ENCODE measurements at places on chromosomes 4 and X.

DNA sequence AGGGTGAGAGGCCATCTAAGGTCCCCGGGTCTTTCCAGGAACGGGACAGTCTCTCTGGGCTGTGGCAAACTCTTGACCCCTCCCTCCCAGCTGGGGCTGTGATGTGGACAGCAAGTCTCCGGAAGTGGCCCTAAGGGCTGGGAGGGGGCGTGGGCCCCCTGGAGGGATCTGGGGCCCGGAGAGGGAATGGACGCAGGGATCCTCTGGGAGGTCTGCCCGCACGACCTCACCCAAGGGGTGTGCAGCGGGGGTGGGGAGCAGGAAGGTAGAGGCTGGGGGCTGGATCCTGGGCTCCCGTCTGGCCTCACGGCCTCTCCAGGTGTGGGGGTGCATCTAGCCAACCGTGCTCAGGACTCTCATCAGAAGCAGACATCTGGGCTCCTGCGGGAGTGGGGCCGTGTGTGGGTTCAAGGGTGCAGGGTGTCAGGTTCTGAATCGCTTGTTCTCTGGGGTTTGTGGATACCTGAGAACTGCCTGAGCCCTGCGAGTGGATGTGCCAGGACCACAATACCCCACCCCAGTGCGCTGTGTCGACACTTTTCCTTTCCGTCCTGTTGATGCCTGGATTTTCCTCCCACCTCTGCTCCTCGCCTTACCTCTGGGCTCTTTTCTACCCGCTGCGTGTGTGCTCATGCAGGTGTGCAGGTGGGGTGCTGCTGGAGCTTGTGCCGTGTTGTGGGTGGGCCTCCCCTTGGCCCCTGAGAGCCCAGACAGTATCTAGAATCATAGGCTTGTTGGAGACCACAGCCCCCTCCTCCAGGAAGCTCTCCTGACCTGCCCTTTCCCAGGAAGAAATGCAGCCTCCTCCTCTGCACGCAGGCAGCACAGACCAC lies 915 bp downstream of the CPZ start:
- DNase-seq = no peak

- DNase-seq = peak; percentile 60
Observed at GRCh38 chrX:124211312-124211942, 121.0 kb upstream of the TEX13D start.

DNA sequence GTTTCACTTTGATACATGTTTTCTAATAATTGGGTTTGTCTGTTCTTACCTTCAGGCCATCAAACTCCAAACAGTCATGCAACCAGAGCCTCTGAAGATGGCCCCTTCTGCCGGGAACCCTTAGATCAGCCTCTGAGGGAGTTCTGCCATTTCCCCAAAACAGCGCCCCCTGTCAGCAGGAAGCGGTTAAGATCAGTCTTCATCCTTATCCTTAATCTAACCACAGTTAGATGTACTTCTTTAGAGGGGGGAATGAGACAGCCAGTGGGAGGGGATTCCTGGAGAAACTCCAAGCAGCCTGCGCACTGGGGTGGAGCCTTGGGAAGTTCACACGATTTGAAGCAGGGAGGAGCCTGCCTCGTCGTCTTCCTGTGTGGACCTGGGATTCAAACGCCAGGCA lies 185.4 kb downstream of the INPP4B start:
- no peak for DNase-seq

GRCh38 chr4:47498899-47499298 lies 13.8 kb downstream of the ATP10D start:
- DNase-seq = no peak

GRCh38 chr4:84263415-84263814 lies 235.7 kb downstream of the NKX6-1 start:
- DNase-seq = peak; percentile 7

DNA sequence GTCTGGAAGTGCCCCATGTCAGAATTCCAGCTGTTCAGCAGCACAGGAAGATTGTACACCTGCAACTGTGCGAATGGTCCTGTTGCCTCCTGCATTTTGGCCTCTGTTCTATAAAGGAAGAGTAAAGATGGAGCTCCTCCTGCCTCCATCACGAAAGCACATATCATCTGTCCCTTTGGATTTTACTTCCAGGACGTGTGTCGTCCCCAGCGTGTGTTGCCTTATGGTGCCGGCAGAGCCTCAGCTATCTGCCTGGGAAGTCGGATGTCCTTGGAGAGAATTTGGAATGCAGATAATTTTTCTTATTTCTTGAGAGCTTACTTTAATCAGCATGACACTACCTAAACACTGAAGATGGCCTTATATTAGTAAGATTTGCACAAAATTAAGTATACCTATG lies 97.7 kb downstream of the GATB start:
- DNase-seq = no peak

GRCh38 chr4:132792310-132792709 lies 356.8 kb upstream of the PCDH10 start:
- no peak for DNase-seq

DNA sequence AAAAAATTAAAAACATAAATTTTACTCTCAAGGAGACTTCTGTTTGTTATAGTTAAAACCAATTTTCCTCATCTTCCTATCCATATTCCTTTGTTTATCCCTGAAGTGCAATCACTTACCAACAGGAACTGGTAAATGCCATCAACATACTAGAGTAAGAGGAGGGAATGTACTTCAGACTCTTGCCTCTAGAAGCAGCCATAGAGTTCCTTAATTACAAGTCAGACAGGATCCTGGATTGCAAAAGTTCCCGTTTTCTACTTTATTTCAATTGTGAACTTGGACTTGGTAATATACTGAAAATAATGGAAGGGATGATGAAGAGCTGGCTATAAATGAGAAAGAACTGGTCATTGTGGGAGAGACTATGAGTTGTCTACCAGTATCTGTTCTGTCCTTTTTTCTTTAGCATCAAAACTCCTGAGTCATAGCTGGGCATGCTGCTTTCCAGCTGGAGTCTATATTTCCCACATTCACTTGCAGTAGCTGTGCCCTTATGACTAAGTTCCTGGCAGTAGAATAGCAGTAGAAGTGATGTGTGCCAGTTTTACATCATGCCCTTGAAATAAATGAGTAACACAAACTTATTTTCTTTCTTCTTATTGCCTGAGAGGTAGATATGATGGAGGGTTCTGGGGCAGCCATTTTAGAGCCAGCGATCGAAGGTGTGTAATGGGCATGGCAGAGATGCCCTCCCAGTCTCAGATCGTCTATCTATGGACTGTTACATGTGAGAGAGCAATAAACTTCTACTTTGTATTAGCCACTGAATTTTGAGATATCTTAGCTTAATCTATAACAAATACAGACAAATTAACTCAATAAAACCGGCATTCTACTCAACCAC lies 26.8 kb upstream of the SPARCL1 start:
- no peak for DNase-seq

- no peak for DNase-seq
Observed at GRCh38 chr4:36773467-36773866, 471.1 kb upstream of the NWD2 start.

- DNase-seq = no peak
Observed at GRCh38 chr4:14404730-14405129, 597.6 kb upstream of the CPEB2 start.

GRCh38 chrX:46713672-46714490 lies 45.0 kb downstream of the SLC9A7 start:
- no peak for DNase-seq

- DNase-seq = no peak
Observed at GRCh38 chr4:155703486-155704247, 37.0 kb downstream of the GUCY1A1 start.

GRCh38 chrX:56503941-56504673 lies 59.3 kb upstream of the UBQLN2 start:
- no peak for DNase-seq

GRCh38 chr4:56757261-56757746 lies 64.2 kb downstream of the SPINK2 start:
- DNase-seq = peak; percentile 84

GRCh38 chr4:167265231-167265630 lies 30.9 kb upstream of the SPOCK3 start:
- DNase-seq = no peak

DNA sequence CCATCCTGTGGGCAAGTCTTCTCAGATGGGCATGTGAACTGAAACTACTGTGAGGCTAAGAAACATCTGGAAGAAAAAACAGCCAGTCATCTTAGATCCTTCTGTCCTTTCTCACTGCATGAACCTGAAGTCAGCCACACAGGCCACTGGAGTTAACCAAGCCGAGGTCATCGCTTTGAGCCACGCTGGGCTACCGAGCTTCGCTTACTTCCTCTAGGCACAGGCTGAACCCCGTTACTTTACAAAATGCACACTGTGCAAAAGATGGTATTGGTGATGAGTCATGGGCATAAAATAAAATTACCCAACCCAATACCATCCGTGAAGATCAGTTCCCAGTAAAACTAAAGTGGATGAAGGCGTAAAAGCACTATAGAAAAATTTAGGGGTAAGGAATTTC lies 86.2 kb downstream of the MTMR1 start:
- no peak for DNase-seq

DNA sequence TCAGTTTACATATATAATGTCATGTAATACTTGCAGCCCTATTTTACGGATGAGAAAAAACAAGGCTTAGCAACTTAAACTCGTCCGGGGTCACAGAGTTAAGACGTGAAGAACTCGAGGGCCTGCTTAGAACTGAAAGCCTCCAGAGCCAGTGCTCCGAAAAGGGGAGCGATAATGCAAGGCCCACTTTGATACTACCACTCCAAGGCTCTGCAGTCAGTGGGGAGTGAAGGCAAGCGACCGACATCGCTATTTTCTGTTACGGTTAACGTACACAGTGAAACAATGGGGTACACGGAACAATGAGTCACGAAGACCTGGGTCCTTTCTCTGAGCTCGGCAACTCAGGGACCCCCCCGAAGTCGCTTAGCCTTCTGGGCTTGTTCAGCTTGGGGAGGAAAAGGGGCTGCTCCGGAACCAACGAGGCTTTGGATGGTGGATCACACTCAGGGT lies 965 bp downstream of the PPA2 start:
- no peak for DNase-seq

DNA sequence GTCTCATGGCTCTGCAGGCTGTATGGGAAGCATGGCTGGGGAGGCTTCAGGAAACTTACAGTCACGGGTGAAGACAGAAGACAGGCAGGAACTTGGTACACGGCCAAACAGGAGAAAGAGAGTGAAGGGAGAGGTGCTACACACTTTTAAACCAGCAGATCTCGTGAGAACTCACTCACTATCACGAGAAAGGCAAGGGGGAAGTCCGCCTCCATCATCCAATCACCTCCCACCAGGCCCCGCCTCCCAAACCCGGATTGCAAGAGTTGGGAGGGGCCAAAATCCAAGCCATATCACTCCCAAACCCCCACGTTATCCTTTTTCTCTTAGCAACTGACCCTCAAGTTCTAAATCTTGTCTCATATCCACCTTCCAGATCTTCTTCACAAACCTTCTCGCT lies 1710.5 kb upstream of the TENM3 start:
- no peak for DNase-seq

DNA sequence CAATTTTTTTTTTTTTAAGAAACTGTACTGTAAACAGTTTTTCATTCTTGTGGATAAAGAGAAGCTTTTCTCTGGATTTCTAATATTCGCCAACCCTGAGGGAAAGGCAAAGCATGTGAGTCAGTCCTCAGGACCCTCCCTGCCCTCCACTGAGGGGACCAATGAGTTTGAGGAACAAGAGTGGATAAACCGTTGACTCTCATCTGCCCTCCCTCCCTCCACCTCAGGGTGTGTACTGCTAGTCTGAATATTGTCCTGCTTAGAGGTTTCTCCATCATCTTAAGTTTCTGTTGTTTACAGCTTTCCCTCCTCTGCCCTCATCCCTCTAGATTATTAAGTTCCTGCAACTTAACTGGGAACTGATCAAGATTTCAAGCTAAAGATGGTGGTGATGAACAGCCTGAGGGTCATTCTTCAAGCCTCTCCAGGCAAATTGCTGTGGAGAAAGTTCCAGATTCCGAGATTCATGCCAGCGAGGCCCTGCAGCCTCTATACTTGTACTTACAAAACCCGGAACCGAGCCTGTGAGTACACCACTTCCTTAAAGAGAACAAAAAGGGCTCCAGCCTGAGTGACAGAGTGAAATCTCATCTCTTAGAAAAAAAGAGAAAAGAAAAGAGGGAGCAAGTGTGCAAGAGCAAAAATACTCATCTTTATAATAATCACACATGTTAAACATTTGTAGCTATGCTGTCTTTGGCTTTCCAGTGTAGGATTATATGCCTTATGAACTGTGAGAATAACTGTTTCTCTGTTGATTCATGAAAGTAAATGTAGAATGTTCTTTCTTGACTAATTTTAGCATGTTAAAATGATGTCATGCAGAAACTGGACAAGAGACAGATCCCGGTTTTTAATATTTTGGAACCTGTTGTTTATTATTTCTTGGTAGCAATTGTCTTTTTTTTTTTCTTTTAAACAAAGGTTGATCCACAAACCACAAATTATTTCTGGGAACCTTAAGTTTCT lies 11.9 kb downstream of the CA5B start:
- DNase-seq = peak; percentile 61

DNA sequence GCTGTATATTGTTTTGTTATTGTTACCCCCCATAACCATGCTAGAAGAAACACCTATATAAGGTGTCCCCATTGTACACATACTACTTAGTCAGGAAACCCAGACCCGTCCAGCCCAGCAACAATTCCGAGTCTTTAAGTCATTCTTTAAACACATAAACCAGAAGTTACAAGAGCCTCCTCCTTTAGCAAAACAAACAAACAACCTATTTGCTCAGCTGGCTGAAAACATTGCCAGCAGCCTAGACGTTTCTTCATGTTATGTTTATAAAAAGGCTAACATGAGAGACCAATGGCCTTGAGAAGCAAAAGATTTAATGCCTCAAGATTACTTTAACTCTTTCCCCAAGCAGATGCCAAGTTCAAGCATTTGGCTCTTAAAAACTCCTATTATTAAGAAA lies 1.4 kb downstream of the ACOX3 start:
- DNase-seq = no peak

DNA sequence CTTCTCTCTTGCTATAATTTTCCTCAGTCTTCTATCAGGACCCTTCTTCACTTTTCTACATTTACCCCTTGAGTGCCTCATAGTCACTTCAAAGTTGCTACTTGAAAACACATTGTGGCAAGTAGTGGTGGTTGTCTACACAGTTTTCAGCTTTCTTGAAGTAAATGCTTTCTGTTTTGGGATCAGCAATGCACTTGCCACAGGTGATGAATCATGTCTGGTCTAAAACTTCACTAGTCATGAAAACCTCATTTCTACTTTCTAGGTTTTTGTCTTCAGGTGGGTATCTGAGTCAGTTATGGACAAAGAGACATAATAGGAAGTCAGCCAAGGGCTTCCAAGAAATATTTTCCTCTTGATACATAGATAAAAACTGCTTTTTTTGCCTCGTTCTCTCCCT lies 359.2 kb downstream of the CCSER1 start:
- no peak for DNase-seq

DNA sequence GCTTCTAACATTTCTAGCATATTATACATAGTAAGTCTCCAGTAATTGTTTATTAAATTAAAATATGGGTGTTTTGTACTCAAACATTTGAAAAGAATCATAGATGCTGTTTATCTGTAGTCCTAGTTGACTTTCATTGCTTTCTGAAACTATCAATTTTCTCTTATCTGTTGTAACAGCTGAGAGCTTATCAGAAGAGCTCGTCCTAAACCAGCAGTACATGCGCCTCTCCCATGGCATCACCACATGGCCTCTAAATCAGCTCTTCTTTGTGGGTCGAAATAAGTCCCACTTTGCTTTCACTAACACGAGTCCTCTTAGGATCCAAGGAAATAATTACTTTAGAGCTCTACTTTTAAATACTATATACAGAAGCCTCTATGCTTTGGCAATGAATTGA lies 55.1 kb downstream of the PPP3CA start:
- DNase-seq = no peak
